ENCODE measurements at places on chromosomes 16 and 17.

GRCh38 chr17:78828470-78829185 lies 12.0 kb downstream of the USP36 start:
- DNase-seq: no peak

- peak; percentile 39 for DNase-seq
Measured at GRCh38 chr17:75457047-75457654, 716 bp downstream of the TMEM94 start.

GRCh38 chr16:10738231-10739077 lies 5.2 kb upstream of the NUBP1 start:
- peak; percentile 68 for DNase-seq

DNA sequence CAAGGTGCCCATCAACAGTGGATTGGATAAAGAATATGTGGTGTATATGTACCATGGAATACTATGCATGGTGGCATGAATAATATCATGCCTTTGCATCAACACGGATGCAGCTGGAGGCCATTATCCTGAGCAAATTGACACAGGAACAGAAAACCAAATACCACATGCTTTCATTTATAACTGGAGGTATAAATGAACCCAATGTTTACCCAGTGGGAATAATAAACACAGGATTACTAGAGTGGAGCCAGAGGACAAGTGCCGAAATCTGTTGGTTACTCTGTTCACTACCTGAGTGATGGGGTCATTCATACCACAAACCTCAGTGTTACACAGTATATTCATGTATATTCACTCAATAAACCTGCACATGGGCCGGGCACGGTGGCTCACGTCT lies 125.2 kb downstream of the CDH11 start:
- no peak for DNase-seq

DNA sequence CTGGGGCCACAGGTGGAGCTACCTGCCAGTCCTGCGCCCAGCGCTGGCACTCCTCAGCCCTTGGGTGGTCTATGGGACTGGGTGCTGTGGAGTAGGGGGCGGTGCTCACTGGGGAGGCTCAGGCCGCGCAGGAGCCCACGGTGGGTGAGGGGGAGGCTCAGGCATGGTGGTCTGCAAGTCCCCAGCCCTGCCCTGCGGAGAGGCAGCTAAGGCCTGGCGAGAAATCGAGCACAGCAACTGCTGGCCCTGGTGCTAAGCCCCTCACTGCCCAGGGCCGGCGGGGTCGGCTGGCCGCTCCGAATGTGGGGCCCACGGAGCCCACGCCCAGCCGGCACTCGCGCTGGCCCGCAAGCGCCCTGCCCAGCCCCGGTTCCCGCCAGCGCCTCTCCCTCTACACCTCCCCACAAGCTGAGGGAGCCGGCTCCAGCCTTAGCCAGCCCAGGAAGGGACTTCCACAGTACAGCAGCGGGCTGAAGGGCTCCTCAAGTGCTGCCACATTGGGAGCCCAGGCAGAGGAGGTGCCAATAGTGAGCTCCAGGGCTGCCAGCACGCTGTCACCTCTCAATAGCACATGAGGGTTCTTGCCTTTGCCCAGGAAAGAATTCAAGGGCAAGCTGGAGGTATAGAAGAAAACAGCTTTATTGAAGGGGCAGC lies 11.0 kb upstream of the EEF2KMT start:
- DNase-seq: no peak

DNA sequence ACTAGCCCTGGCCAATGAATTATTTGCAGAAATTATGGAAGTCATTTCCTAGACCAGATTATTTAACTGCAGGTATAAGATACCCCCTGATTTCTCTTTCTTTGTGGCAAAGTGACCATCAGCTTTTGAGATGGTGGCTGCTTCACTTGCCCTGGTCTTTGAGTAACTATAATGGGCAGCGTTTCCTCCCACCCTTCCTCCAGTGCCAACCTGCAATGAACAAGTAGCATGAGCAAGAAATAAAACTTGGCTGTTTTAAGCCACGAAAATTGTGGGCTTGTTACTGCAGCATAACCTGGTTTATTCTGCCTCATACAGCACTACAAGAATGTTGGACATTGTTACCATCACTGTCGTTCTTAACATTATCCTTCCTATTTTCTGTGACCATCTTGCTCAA lies 105.3 kb downstream of the CYLD start:
- no peak for DNase-seq

DNA sequence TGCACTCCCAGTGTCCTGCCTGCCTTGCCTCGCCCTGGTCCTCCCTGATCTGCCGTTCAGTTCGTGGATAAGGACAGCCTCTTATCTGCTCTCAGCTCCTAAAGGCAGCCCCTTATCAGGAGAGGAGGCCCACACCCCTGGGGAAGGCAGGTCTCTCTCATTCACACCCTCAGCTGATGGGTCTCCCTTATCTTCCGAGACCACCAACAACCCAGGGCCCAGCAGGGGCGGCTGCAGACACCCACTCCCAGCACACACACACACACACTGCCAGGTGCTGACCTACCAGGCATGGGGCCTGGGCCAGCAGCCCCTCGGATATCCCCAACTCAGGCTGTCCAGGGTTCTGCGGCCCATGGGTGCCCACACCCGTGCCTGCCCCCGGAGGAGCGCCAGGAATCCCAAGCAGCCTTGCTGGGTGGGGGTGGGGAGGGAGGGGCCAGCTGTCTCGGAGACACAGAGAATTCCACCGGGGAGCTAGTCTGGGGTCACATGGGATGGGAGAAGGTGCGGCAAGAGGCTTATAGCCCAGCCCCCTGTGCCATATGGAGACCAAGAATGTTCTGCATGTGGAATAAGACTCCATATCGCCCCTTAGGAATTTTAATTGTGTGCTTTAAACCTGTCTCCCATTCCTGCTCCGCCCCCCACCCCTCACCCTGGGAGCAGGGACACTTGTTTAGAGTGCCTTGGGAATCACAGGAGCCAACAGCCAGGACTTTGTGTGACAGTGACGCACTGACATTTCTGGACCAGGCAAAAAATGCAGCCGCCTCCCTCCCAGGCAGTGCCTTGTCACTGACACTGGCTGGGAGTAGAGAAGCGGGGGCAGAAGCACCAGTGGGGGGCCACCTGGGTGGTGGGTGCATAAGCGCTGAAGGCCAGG lies 41.9 kb upstream of the EMP2 start:
- DNase-seq: no peak

DNA sequence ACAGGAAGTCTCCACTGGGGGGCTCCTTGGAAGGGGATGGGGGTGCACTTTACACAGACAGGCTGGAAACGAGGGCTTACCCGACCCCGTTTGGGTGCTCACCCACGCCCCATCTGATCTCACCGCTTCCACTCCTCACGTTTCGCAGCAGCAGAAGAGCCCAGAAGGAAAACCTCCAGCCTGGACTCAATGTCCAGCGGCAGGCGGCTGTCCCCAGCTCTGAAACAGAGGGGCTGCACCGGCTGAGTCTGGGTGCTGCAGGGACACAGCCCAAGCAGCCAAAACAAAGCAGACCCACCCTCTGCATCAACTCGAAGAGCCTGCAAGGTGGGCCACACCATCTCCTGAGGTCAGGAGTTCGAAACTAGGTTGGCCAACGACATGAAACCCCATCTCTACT lies 3.9 kb downstream of the MEAK7 start:
- no peak for DNase-seq

- peak; percentile 81 for DNase-seq
Measured at GRCh38 chr17:63701868-63702720, 2.2 kb upstream of the LIMD2 start.

DNA sequence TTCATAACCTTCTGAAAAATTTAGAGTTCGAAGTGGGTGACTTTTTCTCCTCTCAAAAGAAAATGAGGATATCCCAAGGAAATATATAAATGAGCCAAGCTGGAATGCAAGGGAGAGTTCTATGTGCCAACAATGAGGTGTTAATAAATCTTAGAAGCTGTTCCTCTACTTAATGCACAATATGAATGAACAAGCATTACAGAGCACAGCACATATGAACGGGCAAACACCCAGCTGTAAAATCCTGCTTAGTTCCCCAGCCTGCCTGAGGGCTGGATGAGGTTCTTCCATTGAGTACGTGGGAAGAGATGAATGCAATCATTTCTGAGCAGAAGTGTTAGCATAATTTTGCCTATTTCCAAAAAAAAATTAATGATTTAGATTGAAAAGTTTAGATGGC lies 58.1 kb downstream of the WDR59 start:
- no peak for DNase-seq

GRCh38 chr16:85648805-85649204 lies 35.7 kb downstream of the GSE1 start:
- DNase-seq: no peak

DNA sequence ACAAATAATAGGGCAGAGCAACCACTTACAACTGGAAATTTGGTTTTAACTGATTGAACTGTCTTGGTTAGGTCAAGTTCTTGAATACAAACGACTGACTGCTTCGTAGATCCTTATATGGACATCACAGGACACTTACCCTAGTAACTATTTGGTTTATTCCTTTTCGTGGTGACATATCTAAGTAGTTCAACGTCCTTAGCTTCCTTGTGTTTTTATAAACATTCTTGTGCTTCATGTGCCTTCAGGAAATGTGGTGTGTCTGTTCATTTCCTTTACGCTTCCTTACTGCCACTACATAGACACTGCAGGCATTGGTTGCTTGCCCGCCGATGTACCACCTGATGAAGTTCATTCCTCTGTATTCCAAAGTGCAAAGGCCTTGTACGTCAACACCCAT lies 59.3 kb downstream of the USP10 start:
- no peak for DNase-seq

DNA sequence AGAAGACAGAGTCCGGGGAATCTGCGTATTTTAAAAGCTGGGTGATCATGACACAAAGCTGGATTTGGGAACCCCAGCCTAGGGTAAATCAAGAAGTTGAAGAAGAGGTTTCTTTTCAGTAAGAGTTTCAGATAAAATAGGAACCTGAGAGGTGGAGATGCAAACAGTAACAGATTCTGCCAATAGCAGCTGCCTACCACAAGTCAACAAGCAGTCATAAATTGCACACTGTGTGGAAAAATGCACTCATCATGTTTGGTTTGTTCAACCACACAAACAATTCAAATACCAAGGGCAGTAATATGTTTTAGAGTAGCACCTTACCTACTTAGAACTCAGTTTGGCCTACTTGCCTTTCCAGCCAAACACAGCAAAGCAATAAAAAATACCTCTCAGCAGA lies 14.0 kb downstream of the MYO1D start:
- DNase-seq: no peak

DNA sequence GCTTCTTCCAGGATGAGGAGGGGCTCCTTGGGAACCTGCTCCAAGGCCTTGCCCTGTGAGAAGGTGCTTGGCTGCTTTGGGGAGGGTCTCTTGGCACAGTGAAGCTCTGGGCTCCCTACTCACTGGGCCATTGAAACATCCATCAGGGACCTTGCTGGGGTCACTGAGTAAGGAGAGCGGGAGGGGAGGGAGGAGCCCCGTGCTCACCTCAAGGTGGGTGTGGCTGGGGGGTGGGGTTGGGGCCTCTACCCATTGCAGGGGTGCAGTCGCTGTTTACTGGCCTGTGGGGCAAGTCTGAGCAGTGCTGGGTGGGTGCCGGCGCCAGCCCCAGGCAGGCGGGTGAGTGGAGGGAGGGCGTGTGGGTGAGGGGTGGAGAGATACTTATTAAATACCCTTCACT lies 9.9 kb downstream of the TNS4 start:
- DNase-seq: no peak

All from activated T-cell treated with anti-CD3 and anti-CD28 coated beads, Interleukin-2, amount 50 U/mL, for 48 hours (primary cell).